ENCODE measurements at places on chromosomes 5 and 9.

DNA sequence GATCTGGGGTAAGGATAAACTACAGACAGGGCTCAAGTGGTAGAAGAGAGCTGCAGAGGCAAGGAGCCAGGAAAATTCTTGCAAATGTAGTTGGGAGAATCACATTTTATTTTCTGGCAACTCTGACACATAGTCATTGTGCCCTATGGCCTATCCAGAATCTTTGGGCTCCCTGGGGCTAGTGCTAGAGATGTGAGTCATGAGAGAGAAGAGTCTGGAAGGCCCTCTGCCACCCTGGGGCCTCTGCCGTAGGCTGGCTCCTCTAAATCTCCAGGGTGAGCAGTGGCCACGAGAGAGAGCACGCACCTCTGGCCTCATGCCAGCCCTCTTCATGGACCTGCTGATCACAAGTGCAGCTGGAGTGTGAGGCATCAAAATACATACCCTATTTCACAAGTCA is 74.3 kb upstream of the SSBP2 start:
- DNase-seq: peak; percentile 69

- no peak for DNase-seq
Observed at GRCh38 chr9:38278931-38279679, 113.4 kb upstream of the ALDH1B1 start.

GRCh38 chr5:43065387-43065947 is 25.3 kb upstream of the ANXA2R start:
- DNase-seq: peak; percentile 74

GRCh38 chr5:53568871-53569270 is 8.4 kb downstream of the NDUFS4 start:
- DNase-seq: no peak

DNA sequence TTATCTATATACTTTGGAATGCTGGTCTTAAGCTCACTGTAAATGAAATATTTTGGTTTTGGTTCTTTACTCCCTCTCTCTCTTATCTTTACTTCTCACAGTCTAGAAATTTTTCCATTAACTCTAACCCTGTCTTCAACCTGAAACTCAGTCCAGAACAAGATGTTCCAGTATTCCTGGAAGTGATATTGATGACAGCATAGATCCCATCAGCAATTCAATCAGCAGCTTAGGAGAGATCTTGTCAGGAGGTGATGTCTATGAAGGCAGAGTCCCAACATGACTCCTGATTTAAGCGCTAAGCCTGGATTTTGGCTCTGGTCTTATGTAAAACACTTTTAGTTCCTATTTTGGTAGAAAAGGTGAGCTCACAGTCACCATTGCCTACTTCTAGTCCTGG is 52.6 kb downstream of the RFK start:
- no peak for DNase-seq

- DNase-seq: no peak
Observed at GRCh38 chr5:73192370-73192769, 19.4 kb downstream of the TMEM174 start.

DNA sequence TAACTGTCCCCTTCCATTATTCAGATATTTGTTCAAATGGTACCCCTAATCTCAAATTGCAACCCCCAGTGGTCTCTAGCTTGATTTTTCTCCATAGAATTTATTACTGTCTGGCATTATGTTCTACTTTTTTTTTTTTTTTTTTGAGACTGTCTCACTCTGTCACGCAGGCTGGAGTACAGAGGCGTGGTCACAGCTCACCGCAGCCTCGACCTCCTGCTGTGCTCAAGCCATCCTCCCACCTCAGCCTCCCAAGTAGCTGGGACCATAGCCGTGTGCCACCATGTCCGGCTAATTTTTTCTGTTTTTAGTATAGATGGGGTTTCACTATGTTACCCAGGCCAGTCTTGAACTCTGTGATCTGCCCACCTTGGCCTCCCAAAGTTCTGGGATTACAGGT is 2.0 kb upstream of the REEP5 start:
- DNase-seq: no peak

- DNase-seq: no peak
Observed at GRCh38 chr9:113482341-113482740, 18.8 kb downstream of the RGS3 start.

- DNase-seq: no peak
Observed at GRCh38 chr5:63055421-63055820, 476.8 kb downstream of the LRRC70 start.

- no peak for DNase-seq
Observed at GRCh38 chr5:100600298-100600994, 65.3 kb downstream of the FAM174A start.

GRCh38 chr5:79357398-79357797 is 121.5 kb downstream of the JMY start:
- DNase-seq: no peak

GRCh38 chr9:124698265-124698664 is 72.8 kb downstream of the NR6A1 start:
- DNase-seq: no peak

DNA sequence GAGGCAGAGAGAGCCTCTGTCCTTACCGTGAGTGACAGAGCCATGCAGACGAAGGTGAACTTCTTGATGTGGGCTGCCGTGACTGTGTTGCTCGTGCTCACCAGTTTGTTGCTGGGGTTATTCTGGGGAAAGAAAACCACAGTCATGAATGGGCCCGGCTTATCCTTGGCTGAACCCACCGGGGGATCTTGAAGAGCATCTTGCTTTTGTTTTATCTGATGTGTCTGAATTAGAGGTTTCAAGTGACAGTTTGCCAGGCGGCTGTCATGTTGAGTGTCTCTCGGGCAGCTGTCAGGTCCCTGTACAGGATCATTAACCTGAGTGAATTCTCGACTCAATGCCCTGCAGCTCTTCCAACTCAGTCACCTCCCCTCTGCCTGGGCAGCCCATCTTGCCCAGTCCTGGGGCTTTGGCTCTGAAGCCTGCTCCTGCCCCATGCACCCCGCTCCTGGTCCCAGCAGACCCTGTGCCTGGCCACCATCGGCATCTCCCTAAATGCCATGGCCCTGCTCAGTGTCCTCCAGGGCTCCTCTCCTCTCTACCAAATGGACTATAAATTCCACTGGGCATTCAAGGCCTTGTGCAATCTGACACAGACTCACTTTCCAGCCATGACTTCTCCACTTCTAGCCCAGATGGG is 77.4 kb downstream of the OTULIN start:
- no peak for DNase-seq

GRCh38 chr5:124289130-124289529 is 457.3 kb downstream of the ZNF608 start:
- no peak for DNase-seq

- DNase-seq: no peak
Observed at GRCh38 chr5:171092194-171092593, 216.9 kb upstream of the TLX3 start.

- DNase-seq: no peak
Observed at GRCh38 chr9:71025728-71026127, 95.7 kb downstream of the TRPM3 start.

- no peak for DNase-seq
Observed at GRCh38 chr9:119667916-119668315, 298.7 kb upstream of the BRINP1 start.

DNA sequence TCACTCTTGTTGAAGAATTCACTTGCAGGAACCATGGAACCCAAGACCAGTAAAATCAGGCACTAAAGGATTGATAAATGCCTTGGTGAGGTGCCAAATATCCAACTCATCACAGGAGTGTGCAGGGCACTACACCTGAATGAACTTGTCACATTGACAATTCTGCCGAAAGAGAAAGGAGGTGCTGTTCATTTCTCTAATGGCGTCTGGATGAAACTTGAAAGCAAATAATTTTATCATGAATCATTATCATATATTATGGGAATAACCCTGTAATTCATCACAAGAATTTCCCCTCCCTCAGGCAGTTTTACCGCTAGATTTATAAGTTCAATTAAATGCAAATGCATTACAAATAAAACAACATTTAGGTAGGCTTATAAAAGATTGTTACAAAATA is 360.0 kb downstream of the GLIS3 start:
- DNase-seq: no peak

GRCh38 chr5:5930561-5930960 is 447.8 kb downstream of the MED10 start:
- DNase-seq: no peak

GRCh38 chr5:145198525-145199260 is 636.4 kb downstream of the PRELID2 start:
- DNase-seq: no peak

GRCh38 chr9:89435071-89435823 is 62.7 kb downstream of the SEMA4D start:
- peak; percentile 11 for DNase-seq

- DNase-seq: no peak
Observed at GRCh38 chr9:84669288-84670137, at the start of gene NTRK2. TSS of gene NTRK2 (plus strand) at chr9:84669729. CDS start at chr9:84670749, 1,020 bp downstream.

- DNase-seq: peak; percentile 12
Observed at GRCh38 chr5:151264113-151264512, 11.1 kb downstream of the GM2A start.

DNA sequence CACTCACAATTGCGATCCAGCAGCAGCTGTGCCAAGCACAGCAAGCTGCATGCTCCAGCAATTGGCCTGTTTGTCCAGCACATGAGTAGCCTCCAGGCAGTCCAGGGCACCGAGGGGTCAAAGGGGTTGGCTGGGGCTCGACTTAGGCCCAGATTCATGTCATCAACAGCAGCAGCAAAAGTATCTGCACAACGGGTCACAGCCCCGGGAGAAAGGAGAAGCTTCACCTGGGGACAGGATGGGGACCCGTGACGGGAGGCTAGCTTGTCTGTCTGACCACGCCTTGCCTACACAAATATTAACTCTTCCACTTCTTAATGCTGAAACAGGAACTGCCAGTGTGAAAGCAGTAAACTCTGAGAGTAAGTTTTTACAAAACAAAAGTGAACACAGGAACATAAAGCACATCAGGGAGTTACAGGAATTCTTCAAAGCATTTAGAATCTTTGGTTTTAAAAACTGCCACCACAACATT is 191.2 kb downstream of the PIK3R1 start:
- peak; percentile 51 for DNase-seq

DNA sequence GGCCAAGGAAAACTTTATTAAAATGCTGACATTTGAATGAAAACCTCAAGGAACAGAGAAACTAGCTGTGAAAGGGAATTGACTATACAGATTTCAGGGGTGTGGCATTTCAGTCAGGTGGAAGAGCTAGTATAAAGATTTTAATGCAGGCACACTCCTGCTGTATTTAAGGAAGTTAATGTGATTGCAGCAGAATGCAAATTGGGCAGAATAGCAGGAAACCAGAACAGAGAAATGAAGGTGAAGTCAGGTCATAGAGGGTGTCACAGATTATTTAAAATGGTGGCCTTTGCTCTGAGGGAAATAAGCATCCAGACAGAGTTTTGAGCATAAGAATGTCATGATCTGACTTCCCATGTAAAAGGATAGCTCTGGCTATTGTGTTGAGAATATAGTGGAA is 898.1 kb upstream of the WWC1 start:
- DNase-seq: no peak

DNA sequence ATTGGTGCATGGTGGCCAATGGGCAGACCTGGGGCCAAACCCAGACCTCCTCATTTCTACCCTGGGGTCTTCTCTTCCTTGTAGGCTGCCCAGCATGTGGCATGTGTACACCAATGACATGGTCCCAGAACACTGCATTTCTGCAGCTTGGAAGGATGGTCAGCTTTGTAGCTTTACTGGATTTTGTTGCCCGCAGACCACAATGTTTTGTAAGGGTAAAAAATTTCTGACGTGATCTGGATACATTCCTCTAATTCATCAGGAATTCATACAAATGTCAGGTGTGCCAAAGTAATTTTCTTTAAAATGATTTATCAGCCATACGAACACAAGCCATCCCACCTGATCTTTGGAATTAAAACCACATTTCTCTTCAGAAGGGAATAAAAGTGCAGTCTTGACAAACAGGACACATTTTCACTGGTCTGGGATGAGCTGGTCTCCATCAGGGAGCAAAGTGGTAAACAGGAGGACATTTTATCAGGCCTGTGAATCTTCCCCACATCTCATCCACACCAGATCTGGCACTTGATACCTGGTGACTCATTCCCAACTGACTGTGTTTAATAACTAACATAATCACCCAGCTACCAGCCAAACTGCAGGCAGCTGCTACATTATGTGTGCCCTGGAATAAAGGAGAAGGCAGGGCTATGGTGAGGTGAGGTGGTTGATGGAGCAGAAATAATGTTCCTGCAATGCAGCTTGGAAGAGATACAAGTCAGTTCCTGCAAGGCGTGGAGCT is 103.9 kb downstream of the SPOCK1 start:
- DNase-seq: no peak

DNA sequence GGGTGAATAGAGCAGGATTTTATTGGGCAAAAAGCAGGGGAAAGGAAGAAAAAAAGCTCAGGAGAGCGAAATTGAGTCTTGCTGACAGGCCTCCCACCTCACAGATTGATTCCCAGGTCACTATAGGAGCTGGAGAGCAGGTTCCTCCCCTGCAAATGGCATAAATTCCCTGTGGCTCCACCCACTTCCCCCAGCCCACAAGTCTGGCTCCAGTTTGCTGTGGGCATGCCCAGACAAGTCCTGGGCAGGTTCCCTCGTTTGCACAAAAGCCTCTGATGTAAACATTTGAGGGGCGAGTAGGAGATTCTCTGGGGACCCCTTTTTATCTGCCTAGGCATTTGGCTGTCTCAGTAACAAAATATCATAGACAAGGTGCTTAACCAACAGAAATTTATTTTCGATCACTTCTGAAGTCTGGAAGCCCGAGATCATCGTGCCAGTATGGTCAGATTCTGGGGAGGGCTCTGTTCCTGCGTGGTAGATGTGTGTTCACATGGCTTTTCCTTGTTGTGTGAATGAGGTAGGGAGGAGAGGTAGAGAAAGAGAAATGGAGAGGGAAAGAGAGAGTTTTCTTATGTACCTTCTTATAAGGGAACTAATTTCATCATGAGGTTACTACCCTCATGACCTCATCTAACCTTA is 614.5 kb downstream of the MAT2B start:
- DNase-seq: no peak

DNA sequence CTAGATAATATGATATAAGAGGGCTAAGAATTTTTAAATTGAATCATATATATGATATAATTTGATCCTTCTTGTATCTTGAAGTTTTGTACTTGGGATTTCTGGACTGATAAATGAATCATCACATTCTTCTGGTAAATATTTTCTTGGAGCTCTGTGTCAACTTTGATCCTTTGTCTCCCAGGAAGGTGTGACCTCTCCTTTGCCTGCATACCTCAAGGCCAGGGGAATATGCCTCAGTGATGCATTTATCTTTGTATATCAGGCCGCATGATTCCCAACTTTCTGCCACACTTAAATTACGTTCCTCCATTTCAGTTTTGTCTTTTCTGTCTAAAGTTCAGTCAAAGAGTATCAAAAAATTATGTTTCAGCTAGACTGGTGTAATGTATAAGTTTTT is 101.2 kb downstream of the NLN start:
- DNase-seq: no peak

GRCh38 chr5:171288066-171288465 is 21.0 kb upstream of the TLX3 start:
- DNase-seq: no peak

Measured in erythroblast (primary cell).